NCI-H1694 treated with DMSO at 0.1 percent for 48 hours (cell line): ENCODE measurements at places on chromosomes 11 and 22.

GRCh38 chr22:38067028-38067415 is 9.8 kb downstream of the PICK1 start:
- DNase-seq, result no peak

DNA sequence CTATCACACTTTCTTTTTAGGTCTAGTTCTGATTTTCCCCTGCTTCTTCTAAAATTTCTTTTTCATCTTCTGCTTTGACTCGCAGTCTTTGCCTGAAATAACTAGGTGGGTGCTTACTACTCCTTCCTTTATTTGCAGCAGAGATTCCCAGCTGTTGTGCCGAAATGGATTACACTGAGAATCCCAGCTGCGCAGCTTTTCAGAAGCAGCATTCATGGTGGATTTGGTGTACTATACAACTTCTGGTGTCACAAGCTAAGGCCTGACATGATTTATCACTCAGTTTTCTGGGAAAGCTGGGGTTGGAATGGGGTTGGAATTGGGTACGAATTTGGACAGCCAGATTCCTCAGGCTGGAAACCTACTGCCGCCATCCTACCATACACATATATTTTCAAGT is 6.0 kb upstream of the XKR3 start:
- DNase-seq, result no peak

DNA sequence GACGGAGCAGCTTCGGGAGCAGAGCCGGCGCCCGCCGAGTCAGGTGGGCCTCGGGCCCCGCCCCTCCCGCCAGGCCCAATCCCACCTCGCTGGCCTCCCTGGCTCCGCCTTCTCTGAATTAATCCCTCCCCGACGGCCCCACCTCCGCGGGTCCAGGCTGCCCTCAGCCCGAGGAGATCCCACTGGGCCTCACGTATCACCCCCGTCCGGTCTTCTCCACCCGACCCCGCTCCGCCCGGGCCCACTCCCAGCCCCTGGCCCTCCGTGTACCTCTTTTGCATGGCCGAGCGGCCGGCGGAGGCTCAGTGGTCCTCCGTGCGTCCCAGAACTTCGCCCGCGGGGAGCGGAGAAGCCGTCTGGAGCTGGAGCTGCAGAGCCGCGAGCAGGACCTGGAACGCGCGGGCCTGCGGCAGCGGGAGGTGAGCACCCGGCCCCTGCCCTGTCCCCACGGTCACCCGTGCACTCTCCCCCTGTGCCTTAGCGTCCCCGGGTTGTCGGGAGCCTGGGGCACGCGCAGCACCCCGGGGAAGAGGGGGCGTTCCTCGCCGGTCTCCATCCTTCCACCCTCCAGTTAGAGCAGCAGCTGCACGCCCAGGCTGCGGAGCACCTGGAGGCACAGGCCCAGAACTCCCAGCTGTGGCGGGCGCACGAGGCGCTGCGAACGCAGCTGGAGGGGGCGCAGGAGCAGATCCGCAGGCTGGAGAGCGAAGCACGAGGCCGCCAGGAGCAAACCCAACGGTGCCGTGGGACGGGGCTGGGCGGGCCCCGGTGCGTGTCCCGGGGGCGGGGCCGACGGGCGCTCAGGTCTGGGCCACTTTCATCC is 2.2 kb upstream of the CD151 start:
- peak; percentile 50 for DNase-seq

DNA sequence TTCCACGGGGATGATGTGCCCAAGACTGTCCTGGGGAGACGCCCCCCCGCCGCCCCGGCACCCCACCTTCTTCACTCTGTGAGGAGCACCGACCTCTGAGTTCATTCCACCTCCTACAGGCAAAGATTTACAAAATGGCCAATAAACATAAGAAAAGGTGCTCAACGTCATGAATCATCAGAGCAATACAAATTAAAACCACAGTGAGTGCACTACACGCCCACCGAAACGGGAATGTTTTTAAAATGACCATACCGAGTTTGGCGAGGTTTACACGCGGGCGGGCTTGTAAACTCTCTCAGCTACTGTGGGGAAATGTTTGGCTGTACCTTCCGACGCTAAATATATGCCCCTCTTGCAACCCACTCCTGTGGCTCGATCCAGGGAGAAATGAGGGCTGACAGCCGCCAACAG is 7.9 kb downstream of the NPTXR start:
- no peak for DNase-seq

DNA sequence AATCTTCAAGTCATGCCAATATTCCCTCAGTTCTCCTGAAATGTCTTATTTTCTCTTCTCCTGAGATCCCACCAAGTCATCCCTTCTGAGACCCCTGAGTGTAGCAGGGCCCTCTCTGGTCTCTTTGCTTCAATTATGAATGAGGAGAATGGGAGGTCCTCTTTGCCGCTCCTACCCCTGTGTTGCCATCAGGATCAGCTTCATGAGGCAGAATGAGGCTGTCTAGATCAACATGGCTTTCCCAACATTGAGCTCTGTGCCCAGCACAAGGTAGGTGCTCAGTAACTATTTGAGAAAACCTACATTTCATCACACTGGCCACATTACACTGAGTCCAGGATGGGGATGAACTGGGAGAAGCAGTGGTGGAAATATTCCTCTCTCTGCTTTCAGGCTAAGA is 107.2 kb downstream of the ZNF280B start:
- no peak for DNase-seq

DNA sequence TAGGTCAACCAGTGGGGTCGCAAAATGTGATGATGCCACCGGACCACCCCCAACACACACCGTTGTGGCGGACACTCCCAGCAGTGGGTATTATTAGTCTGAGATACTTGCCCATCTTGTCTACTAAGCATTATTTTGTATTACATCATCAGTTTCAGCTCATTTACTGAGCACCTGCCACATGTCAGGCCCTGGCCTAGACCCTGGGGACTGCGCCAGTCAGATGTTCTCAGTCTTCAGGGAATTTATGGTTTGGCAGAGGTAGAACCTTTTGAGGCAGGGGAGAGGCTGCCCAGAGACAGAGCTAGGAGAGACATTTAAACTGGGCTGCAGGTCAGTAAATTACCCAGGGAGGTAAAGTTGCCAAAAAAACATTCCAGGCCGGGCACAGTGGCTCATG is 43.1 kb upstream of the GCAT start:
- peak; percentile 18 for DNase-seq

GRCh38 chr11:101668236-101668635 is 84.4 kb upstream of the TRPC6 start:
- no peak for DNase-seq

DNA sequence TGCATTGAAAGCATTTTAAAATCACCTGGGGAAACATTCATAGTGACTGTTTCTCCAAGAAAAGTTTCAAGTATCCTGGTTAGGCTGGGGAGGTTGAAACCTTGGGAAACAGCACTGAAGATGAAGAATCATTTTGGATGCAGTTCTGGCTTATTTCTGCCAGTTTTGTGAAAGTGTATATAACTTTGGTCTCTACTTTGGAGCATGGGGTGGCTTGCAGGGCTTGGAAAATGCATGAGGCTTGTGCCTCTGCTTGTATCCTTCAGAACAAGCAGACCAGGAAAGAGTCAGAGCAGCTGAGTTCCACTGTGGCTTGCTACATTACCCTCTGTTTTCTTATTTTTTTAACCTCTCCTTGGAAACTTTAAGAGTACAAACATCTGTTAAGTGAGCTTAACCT is 19.5 kb downstream of the SLC5A12 start:
- DNase-seq, result no peak

GRCh38 chr22:43880541-43880991 is 11.2 kb downstream of the PNPLA5 start:
- DNase-seq, result no peak

GRCh38 chr11:88508759-88509581 is 171.4 kb upstream of the CTSC start:
- no peak for DNase-seq

DNA sequence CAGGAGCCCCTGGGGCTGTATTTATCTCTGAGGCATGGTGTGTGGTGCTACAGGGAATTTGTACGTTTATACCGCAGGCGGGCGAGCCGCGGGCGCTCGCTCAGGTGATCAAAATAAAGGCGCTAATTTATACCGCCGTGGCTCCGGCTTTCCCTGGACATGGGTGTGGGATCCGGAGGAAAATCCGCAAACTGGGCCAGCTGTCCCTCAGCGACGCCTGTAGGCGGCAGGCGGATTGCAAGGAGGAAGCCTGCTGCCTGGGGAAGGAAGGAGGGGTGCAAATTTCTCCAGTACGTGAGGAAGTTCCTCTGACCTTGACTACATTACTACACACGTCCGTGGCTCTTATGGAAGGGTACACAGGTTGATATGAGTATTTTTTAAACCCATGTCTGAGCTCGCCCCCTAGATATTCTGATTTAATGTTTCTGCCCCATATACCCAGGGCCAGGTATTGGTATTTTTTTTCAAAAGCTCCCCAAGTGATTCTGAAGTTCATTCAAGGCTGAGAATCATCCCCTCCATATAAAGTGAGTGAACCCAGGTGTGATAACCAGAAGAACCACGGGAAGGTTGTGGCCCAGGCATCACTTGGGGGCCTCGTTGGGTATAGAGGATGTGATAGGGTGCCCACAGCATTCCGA is 2.8 kb downstream of the MYOD1 start:
- DNase-seq, result no peak

DNA sequence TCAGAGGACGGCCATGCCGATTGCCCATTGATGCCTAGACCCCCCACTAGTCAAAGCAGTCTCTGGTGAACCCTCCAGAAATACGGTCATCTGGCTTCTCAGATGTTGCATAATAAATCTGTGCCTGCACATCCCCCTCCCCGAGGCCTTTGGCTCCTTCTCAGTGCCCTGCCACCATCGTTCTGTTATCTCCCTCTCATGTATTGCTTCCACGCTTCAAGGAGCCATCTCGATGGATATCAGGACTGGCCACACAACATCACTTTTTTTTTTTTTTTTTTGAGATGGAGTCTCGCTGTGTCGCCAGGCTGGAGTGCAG is 1.6 kb upstream of the RRP7A start:
- DNase-seq, result no peak

GRCh38 chr22:46009730-46010129 is 32.8 kb upstream of the WNT7B start:
- no peak for DNase-seq

DNA sequence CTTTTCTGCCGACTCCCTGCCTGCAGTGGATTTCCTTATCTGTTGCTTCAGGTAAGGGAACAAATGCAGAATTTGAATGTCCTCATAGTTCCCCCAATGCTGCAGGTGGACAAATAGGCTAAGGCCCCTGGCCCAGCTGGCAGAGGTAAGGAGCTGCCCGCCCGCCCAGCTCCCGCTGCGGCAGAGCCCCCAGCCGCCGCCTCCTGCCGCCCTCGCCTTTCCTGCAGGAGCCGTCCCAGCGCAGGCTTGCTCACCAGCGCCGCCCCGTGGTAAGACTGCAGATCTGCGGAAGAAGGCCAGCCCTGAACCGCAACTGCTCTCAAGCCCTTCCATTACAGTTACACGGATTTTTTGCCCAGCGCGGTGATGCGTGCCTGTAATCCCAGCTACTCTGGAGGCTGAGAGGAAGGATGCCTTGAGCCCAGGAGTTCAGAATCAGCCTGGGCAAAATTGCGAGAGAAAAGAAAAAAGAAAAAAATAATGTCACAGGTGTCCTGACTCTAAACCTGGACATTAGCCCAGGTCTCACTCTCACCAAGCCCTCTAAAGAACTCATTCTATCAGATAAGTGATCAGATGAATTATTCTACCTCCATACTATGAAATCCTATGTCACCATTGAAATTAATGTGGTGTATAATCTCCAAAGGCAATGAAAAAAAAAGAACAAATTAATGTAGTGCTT is 51.2 kb upstream of the EMID1 start:
- DNase-seq, result peak; percentile 55

DNA sequence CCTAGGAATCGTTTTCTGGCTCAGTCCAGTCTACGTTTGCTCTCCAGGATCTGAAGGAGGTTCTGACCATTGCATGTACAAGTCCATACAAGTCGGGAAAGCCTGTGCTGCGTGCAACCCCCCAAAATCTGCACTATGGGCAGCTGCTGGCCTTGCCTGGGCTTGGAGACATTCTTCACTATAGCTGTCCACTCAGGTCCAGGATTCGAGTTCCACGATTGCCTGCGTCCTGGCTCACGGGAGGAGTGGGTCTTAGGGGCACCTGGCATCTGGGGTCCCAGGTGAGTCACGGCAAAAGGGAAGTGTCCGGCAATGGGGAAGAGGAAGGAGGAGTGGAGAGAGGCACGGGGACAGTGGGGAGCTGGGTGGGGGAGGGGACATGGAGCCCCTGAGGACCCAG is 563.0 kb downstream of the BRD1 start:
- DNase-seq, result no peak

GRCh38 chr11:112293614-112294013 is 33.0 kb upstream of the PLET1 start:
- DNase-seq, result no peak

DNA sequence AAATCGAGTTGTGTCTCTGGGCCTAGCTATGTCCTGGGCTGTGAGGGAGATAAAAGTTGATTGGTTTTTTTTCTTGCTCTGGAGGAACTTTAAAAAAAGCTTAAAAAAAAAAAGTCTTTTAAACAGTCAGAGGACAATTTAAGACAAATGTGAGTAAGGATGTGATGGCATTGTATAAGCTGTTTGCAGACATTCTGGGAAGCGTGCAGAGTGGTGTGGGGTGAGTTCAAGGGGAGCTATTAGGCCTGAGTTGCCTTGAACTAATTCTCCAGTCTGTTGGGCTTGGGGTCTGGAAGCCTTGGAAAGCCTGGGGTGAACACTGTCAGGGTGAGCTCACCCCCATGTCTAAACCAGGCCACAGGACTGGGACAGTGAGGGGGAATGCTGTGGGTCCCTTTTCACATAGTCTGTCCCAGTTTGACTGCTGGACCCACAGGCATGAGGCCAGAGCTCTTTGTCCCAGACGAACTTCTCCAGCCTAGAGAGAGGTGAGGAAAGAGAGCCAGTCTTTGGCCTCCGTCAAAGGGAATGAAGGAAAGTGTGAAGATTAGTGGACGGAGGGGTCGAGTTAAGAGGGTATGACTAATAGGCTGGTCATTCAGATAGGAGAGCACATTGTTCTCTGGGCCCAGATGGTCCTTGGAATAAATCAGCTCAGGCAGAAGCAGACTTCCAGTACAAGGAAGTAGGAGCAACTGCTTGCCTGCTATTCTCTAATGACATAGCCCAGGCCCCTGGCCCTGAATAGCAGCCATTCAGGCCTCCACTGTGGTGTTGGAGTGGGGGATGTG is 76.4 kb upstream of the NNMT start:
- no peak for DNase-seq

DNA sequence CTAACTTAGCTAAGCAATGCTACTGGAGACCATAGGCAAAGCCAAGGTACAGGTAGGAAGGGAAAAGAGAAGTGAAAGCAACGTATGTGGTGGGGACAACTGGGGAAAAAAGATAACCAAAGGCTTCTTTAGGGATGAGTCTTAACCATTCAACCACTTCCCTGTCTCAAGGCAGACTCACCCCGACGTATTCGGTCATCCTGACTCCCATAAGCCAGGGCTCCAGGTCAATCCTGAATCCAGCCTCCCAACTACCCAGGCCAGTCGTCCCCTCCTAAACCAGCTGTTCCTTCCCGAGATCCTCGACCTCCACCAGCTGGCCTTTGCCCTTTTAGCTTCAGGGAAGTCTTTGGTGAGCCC is 330 bp downstream of the ACP2 start:
- DNase-seq, result no peak

DNA sequence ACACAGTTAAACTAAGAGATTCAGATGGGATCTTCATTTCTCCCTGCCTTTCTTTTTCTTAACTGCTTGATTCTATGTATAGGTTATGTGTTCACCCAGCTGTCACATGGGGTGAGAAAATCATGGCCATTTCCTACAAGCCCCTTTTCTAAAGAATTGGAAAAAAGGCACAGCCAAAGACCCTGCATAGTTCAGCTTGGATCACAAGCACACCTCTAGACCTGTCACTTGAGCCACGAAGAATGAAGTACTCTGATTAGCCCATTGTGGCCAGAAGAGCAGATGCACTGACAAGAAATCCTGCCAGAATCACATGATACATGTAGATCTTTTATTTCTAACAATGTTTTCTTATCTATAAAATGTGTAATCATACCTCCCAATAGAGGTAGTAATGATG is 69.7 kb downstream of the RAB38 start:
- no peak for DNase-seq
